ENCODE measurements at places on chromosomes 6 and 20.

DNA sequence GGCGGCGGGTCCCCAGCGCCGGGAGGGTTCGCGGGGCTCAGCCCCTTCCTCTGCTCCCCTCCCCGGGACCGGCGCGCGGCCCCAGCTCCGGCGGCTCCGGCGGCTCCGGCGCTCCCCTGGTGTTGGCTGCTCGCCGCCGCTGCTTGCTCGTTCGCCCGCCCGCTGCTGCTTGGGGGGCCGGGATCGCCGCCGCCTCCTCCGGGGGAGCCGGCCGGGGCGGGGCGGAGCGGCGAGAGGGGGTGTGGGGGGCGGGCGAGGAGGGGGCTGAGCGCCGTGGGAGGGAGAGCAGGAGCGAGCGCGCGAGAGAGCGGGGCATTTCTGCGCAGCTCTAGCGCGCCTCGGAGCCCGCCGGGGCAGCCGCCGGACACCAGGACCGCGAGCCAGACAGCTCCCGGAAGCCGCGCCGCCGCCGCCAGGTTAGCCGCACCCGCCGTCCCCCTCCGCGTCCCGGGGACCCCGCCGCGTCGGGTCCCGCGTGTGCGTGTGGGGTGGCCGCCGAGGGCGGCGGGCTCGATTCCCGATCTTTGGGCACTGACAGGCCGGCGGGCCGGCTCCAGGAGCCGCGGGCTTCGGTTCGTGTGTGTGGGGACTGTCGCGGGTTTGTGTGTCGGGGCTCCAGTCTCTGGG, 62.0 kb upstream of the EPB41L1 start:
- no peak for DNase-seq

DNA sequence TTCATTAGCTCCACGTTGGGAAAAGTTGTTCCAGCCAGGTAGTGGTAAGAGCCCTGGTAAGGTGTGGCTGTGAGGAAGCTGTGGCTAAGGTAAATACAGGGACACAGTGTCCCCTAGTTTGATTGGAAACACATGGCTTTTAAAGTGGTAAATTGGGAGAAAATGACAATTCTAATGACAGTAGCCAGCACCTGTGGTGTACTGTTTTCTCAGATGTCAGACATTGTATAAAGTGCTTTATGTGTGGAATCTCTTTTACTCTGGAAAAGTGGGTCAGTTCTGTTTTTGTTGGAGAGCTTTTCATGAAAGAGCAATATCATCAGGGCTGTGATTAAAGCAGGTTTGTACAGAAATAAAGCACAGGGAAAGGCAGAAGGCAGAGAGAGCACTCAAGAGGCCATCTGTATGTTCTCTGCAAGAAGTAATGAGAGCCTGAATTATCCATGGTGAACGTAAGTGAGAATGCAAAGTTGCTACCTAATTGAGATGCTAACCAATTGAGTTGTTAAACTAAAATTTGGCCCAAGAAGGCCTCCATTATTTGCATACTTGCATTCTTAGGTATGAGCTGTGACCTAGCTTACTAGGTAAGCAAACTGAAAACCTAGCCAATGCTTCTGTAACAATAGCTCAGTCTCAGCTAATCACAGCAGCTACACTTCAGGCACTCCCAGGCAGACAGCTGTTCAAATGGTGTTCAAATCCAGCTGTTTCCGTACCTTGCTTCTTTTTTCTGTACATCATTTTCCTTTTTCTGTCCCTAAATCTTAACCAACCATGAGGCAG, 28.2 kb downstream of the MRAP2 start:
- no peak for DNase-seq

- no peak for DNase-seq
Measured at GRCh38 chr6:122365775-122366403, 33.6 kb upstream of the HSF2 start.

GRCh38 chr6:37566111-37566949, 66.6 kb upstream of the CCDC167 start:
- DNase-seq, result peak; percentile 58

GRCh38 chr6:149129371-149130077, 188.0 kb upstream of the TAB2 start:
- DNase-seq, result no peak

GRCh38 chr6:135651964-135652755, 154.6 kb upstream of the AHI1 start:
- no peak for DNase-seq

- no peak for DNase-seq
Measured at GRCh38 chr6:100212131-100212530, 218.1 kb upstream of the MCHR2 start.

GRCh38 chr6:33692760-33693158, 18.7 kb downstream of the UQCC2 start:
- DNase-seq, result peak; percentile 91

- no peak for DNase-seq
Measured at GRCh38 chr6:57265755-57266221, 43.7 kb upstream of the RAB23 start.

- no peak for DNase-seq
Measured at GRCh38 chr20:47799116-47799715, 13.9 kb upstream of the SULF2 start.

All from hematopoietic multipotent progenitor cell (in vitro differentiated cells).